ENCODE measurements at places on chromosomes 3 and 15.

- DNase-seq, result no peak
Measured at GRCh38 chr3:65276551-65276950, 588.8 kb upstream of the ADAMTS9 start.

DNA sequence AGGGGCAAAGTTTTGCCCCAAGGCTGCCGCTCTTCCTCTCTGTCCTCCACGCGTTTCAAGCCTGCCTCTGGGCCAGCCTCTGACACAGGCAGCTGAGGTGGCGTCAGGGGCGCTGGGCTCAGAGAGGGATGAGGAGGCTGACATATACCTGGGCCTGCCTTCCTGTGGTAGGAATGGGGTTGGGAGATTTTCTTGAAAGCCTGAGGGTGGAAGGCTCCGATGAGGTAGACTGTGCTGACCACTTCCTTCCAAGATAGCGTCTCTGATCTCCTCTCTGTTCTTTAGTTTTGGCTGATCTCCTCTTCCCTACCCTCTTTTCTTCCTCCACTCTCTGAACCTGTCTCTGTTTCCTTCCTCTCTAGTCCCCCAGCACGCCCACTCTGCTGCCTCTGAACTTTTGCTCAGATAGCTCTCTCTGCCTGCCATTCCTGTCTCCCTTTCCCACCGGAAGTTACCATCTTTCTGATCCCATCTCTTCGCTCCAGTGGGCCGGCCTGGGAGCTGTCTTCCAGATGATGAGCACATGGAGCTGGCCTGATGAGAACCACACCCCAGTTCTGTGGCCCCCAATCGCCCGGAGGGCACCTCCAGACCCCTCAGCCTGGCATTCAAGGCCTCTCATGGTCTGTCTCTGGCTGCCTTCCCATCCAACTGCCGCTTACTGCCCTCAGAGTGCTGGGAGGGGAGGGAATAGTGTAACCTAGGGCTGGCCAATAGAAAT lies 32.5 kb upstream of the LCTL start:
- no peak for DNase-seq

DNA sequence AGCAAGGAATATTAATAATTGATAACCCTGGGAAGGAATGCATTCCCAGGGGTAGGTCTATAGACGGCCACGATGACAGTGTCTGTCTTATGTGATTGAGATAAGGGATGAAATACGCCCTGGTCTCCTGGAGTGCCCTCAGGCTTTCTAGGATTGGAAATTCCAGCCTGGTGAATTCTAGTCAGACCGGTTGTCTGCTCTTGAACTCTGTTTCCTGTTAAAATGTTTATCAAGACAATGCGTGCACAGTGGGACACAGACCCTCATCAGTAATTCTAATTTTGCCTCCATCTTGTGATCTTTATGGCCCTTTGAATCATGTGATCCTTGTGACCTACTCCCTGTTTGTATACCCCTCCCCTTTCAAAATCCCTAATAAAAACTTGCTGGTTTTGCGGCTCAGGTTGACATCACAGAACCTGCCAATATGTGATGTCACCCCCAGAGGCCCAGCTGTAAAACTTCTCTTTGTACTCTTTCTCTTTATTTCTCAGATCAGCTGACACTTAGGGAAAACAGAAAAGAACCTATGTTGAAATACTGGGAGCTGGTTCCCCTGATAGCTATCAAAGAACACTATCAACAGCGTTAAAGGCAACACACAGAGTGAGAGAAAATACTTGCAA lies 183.3 kb downstream of the PDE8A start:
- no peak for DNase-seq

DNA sequence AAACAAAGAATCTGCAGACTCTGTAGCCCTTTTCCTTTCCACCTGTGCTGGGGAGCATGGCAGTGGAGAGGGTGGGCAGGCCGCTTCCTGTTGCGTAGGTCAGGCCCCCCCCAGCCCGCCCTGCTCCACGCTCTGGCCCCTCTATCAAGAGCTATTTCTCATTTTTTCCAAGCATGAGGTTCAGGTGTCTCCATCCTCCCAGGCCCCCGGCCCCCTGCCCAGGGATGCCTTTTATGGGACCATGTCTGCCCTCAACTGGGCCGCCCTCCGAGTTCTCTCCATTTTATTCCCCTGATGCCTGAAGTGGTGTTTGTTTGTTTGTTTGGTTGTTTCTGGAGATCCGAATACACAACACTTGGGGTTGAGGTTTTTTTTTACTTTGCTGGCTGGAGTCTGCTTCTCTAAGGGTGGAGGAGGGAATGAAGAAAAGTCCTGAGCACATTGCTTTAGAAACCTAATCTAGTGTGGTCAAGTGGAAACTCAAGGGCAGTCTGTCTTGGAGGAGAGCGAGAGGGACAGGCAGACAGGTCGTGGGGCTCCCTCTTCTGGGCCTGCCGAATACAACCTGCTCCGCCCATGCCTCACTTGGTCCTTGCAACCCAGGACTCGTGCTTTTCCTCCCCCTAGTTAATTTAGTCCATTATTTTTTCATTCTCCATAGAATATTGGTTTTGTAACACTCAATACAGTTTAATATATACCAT lies 176.5 kb upstream of the LYSMD4 start:
- DNase-seq, result no peak

GRCh38 chr3:189324538-189325138 lies 152.9 kb downstream of the TPRG1 start:
- peak; percentile 89 for DNase-seq

DNA sequence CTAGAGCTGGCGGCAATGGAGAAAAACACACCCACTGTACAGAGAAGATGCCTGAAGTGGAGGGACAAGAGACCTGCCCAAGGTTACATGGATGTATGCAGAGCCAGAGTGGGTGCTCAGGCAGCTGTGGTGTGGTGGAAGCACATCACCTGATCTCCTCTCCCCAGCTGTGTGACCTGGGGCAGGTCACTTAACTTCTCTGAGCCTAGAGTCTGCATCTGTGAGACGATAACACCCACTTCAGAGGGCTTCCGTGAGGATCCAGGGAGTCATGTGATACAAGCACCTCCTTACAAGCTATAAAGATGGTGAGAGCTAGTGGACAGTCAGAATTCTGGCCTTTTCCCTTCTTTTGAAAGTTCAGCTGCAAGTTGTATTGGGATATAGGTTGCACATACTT lies 55.1 kb upstream of the HERC1 start:
- no peak for DNase-seq

DNA sequence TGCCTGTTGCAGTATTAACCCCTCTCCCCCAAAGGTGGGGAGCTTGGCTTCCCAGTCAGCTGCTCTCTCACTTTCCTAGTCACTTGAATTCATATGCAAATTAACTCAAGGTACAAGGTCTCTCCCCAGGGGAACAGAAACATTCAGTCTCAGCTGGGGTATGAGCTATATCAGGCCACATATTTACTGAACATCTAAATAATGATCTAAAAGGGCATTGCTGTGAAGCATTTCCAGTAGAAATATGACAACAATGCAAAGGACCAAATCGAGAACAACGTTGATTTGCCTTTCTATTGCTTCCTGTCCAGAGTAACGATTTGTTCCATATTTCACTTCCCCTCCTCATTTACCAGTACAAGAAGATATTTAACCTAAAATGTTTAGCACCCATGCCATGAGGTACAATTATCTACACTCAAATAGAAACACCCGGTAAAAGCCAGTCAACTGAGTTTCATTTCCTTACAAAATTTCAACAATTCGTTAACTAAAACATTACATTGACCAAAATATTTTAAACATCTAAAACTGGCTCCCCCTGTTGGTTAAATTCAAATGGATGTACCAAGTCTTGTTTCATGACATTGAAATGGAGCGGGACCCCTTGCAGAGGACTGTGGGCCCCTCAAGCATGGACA lies 36.5 kb upstream of the KLHL6 start:
- peak; percentile 55 for DNase-seq

- no peak for DNase-seq
Measured at GRCh38 chr3:134148534-134148933, 102.1 kb downstream of the RYK start.

- peak; percentile 33 for DNase-seq
Measured at GRCh38 chr3:177284383-177284881, 87.2 kb upstream of the TBL1XR1 start.

GRCh38 chr15:81514725-81515124 lies 140.7 kb upstream of the TMC3 start:
- no peak for DNase-seq

DNA sequence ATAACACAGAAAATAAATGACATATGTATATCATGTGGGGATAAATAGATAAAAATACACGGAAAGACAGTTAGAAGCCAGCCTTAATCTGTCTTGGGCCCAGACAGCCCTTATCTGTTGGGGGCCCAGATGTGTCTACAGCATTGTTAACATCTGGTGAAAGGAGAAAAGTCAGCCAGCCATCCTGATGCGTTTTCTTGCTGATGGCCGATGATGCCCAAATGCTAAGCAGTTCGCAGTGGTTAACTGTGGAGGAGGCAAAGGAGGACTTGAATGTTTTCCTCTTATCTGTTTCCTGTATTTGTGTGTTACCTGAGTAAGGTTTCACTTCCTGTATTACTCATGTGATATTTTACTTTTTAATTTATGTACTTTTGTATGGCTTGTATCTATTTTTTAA lies 46.2 kb downstream of the NOX5 start:
- peak; percentile 32 for DNase-seq

DNA sequence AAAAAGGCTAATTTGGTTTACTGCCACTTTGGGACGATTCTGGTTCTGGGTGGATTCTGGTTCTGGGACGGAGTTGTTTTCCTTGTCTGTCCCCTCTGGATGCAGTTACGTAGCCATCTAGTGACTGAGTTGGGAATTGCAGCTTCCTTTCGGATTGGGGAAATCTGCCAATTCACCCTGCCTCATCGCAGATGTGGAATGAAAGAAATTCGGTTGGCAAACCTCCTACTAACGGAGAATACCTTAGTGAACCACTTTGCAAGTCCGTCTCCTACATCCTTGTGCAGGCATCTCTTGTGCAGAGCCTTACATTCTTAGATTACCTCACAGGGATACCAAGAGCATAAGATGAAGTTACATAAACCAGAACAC lies 31.5 kb upstream of the AP4E1 start:
- DNase-seq, result peak; percentile 80

GRCh38 chr3:151329363-151329762 lies at the start of gene P2RY13:
TSS of gene P2RY13 (minus strand) at chr3:151329549. CDS start at chr3:151329528, 21 bp downstream.
- no peak for DNase-seq

GRCh38 chr3:31370681-31371080 lies 162.0 kb upstream of the STT3B start:
- DNase-seq, result no peak

- no peak for DNase-seq
Measured at GRCh38 chr15:45111390-45112142, 2.4 kb downstream of the DUOX2 start.

GRCh38 chr3:191216510-191216909 lies 17.5 kb downstream of the OSTN start:
- no peak for DNase-seq

DNA sequence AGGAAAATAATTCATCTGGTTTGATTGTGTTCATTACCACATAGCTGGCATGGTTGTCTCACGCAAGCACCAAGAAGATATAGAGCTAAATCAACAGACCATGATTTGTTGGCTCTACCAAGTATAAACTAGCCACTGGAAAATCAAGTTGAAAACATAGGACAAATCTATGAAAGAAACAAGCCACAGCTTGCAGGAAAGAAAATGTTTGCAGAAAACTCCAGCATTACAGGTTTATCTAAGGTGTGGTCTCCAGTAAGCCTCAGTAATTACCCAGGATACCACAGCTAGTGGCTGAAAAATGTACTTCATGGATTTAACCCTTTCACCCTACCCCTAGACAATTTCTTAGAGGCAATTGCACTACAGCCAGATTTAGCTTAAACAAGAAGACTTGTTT lies 340.6 kb downstream of the SOX2 start:
- DNase-seq, result no peak

GRCh38 chr15:28273468-28273867 lies 48.5 kb downstream of the HERC2 start:
- DNase-seq, result no peak

- DNase-seq, result no peak
Measured at GRCh38 chr15:92438471-92438870, 44.8 kb downstream of the ST8SIA2 start.

- no peak for DNase-seq
Measured at GRCh38 chr3:13693441-13693840, 144.5 kb downstream of the FBLN2 start.

GRCh38 chr15:93703092-93703739 lies 528.1 kb upstream of the MCTP2 start:
- DNase-seq, result no peak

All from CD4-positive, alpha-beta T cell treated with Interleukin-21 for 1 hour (primary cell).